ENCODE measurements at places on chromosomes 4 and X.

DNA sequence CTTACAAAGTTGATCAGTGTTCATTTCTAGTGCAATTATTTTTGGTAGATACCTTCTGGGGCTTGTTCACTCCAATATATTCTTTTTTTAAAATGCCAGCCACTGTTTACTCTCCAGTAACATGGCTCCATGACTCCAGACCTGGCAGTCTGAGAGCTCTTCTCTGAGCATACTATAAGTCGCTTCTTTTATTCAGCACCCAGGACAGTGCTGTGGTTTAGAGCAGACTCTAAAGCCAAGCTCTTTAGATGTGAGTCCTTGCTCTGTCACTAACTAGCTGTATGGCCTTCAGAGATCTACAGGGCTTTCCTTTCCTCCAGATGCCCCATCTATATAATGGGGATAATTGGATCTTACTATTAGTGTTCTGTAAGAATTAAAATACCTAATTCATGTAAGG is 200.2 kb upstream of the FAM241A start:
- peak; percentile 42 for DNase-seq

DNA sequence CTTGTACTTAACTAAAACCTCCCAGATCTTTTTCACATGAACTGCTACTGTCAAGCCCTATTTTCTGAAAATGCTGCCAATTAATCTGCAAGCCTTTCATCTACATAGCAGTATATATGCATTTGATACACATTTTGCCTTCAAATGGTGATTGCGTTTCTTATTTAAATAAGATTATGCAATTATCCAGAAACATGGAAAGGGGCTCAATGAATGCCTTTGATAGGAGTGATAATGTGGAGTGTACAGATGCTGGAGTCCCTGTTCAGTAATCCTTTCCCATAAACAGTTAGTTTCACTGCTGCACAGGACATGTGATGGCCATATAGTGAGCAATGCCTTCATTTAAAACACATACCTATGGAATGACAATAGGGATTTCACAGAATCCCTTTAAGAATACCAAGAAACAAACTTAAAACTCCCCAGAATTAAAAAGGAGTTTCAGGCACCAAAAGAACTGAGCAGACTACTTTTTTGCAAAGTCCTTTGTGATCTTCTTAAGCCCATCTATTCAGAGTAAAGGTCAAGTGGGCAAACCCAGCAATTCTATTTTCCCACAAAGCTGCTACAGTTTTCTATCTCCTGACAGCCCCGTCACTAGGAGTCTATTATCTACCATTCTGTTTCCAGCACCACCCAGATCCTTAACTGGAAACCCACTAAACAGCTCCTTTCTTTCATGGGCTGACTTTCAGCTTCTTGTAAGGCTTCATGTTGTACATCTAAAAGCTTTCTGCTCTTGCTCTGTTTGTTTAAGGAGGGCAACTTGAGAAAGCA is 120.3 kb downstream of the UNC5C start:
- no peak for DNase-seq

DNA sequence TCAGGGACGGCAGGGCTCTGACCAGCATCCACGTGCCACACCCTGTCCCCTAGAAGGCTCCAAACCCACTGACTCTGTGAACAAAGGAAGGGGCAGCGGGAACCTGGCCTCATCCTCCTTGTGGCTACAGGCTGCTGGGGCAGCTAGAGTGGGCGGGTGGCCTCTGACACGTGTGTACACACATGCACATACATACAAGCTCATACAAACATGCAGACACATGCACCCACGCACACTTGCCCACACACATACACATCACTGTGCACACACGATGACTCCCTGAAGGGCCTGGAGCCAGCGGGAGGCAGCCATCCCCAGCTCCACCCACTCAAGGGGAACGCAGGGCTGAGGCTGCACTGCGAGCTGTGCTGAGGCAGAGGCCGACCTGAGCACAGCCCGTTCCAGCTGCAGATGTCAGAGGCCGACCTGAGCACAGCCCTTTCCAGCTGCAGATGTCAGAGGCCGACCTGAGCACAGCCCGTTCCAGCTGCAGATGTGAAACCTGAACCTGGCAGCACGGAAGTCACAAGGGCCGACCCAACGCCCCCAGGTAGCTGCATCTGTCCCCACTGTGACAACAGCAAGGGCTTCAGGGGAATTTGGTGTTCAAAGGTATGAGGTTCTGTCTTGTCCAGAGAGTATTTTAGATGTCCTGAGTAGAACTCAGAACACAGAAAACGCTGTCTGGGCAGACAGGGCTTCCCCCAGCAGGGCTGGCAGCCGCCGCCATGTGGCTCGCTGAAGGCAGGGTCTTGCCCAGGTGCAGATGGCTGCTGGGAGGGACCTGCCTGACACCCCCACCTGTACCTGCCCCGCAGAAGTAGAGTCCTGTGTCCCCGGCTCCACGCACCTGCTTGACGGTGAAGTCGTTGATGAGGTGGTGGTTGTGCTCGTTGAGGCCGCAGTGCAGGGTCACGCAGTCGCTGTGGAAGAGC is 33.5 kb downstream of the CTBP1 start:
- no peak for DNase-seq

DNA sequence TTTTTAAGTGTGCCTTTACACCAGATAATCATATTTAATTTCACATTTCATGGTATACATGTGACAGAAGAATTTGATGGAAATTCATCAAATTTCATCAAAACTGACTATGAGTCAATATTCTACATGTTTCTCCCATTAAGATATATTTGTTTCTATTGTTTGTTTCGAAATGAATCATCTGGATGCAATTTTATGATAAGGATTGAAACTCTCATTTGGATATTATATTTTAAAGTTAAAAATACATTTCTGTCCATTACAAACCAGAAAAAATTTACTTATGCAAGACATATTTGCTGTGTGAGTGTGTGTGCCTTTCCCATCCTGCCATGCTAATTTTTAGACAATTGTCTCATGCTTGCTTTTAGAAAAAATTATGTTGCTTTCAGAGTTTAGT is 52.2 kb downstream of the SULT1B1 start:
- peak; percentile 43 for DNase-seq

DNA sequence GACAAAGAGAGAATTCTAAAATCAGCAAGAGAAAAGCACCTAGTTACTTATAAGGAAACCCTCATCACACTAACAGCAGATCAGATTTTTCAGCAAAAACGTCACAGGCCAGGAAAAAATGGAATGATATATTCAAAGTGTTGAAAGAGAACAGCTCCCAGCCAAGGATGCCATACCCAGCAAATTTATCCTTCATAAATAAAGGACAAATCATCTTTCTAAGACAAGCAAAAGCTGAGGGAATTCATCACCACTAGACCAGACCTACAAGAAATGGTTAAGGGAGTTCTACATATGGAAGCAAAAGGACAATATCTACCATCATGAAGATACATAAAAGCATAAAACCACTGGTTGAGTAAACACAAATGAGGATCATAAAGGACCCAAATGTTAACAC is 53.6 kb downstream of the MANBA start:
- DNase-seq, result no peak

GRCh38 chr4:161419822-161420221 is 744.0 kb downstream of the FSTL5 start:
- DNase-seq, result peak; percentile 8

DNA sequence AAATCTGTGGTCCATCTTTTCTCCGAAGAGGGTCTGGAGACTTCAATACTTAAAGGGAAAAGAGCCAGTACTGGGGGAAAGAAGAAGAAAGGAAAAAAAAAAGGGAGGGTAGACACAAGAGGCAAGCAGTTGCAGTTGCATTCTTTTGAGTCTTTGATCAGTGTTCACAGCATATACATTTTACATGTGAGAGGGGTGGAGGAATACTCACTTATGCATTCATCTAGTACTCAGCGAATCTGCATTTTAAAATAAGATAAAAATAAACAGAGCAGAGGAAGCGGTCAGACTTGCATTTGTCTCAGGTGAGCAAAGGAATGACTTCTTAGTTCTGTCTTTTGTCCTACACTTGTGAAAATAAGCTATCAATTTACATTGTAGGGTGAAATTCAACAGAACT is 275.6 kb downstream of the SLC7A11 start:
- DNase-seq, result no peak

- no peak for DNase-seq
Observed at GRCh38 chr4:8334786-8335460, 65.4 kb downstream of the HTRA3 start.

GRCh38 chr4:142128529-142128928 is 492.1 kb downstream of the IL15 start:
- peak; percentile 19 for DNase-seq

DNA sequence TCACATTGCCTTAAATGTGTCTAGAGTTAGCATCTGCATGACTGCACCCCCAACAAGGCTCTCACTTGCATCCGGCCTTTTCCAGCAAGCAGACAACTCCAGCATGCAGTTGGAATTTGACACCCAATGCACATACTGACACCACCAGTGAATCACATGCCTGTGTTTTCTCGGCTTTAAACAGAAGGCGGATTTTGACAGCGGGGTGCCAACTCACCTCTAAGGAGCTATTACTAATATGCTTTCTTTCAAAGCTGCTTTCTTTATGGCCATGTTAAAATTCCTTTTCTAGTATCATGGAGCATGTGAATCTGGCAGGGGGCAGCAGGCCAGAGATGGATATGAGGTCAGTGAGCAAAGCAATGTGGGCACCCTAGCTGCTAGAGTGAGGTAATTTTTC is 78.0 kb upstream of the CLNK start:
- DNase-seq, result peak; percentile 99

DNA sequence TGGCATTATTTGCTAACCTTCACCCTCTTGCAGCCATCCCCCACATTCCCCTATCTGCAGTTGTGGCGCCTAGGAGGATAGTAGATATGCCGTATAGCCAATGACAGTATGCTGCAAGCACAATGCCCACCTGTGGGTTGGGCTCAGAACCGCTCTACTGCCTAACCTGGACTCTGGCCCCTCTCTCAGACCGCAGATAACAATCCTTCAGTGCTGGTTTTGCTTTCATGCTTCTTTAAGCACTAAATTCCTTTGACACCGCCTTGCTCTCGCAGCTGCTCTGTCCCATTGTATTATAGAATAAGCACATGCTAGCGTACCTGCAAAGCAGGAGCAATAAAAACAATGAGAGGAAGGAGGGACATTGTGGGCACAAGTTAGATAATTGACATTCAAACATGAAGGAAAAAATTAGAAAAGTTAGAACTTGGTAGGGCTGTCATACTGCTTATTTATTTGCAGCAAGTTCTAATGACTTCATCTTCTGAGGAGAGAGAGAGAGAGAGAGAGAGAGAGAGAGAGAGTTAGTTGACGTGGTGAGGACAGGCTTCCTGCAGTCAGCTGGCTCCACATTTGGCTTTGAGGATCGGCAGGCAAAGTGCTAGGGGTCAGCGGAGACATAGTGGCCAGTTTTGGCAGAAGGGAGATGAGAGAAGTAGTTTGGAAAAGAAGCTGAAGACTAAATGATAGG is 55.8 kb downstream of the WWC2 start:
- no peak for DNase-seq

- DNase-seq, result peak; percentile 68
Observed at GRCh38 chr4:15714646-15715435, 12.0 kb downstream of the BST1 start.

DNA sequence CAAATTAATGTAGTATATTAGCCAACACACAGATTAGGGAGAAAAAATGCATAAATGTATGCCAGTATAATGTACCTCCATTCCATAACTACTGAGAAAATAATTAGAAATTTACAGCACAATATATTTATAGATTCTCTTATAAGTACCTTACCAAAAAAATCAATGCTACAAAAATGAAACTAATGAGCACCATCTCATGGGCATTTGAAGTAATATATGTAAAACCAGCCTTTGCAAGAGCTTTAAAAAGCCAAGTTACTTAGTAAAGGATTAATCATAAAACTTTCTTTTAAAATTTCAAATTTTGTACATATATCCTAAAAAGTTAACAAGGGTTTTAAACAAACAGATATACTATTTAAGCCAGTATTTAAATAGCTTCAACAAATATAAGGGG is 43.2 kb downstream of the LRBA start:
- DNase-seq, result no peak

Measured in fibroblast of skin of right biceps (primary cell).